ENCODE measurements at places on chromosomes 2 and 18. TPM values are rescaled to one million over a fixed set of nuclear protein-coding genes. Genes with fewer than 3 reads are reported as not detected.
A peak's percentile ranks its signal among the peaks of the same experiment; 100 is the strongest.

- peak; percentile 96 for DNase-seq
These were observed 42.1 kb downstream of the DDX18 start for GRCh38 chr2:117856415-117857210.

The MYL1 gene
- not detected for total RNA-seq

The VIL1 gene
- not detected for total RNA-seq

The LAMA3 gene
- 0.46 TPM for total RNA-seq

The CCDC102B gene
- total RNA-seq, result 2.9 TPM

The DES gene
- 0.39 TPM for total RNA-seq

Data from HFFc6 (cell line).